Kasumi-1 (cell line): ENCODE measurements at places on chromosomes 2 and 18.
A peak's percentile ranks its signal among the peaks of the same experiment; 100 is the strongest.

GRCh38 chr2:80527119-80527518 is 222.6 kb upstream of the LRRTM1 start:
- DNase-seq = no peak

DNA sequence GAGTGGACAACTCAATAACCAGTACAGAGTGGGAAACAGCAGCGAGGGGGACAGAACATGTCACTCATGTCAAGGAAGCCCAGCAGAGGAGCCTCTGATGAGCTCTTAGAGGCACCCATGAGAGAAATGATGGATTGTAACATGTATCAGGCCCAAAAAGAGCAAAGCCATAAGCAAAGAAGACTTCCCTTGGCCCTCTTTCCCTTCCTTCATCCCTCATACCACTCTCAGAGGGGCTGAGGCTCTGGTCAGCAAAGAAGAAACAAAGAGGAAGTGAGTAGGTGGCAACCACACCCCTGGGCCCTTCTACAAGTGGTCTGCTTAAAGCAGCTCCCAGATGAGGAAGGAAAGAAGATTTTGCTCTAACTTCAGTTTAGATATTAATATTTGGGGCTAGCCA is 112.8 kb downstream of the CDC42EP3 start:
- DNase-seq = peak; percentile 36

DNA sequence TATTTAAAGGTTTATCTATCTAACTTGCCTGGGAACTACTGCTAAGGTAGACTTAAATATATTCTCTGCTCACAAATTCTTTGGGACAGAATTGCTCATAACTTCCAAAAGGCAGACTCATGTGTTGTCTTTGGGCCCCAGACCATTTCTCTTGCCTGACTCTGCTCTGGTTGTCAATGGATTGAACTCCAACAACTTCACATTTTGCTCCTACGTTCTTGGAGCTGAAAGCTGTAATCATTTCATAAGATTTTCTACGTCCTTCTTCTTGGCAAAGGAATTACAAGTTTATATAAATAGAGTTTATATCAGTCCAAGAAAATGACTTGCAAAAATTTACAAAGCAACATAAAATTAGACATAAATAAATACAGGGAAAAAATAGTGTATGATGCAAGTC is 32.9 kb upstream of the PPM1B start:
- DNase-seq = no peak

GRCh38 chr2:239255218-239255617 is 145.6 kb downstream of the HDAC4 start:
- DNase-seq = no peak

- DNase-seq = no peak
These were observed 63.0 kb downstream of the STK25 start for GRCh38 chr2:241445426-241445825.

GRCh38 chr2:105080461-105080860 is 42.6 kb downstream of the MRPS9 start:
- no peak for DNase-seq

DNA sequence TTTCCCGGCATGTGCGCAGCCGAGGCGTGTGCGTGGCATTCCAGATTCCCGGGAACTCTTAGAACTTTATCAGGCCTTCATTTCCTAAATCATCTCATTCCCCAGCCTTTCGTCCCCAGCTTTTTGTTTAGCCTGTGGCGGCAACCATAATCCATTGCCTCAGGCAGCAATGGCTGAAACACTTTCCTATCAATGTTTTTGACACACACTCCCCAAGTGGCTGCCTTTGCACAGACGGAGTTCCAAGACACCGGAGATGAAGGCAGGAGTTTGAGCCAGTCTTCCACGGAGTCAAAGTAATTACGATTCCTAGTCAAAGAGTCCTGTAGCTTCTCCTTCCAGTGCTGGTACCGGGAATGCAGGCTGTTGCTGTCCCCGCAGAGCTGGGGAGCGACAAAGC is 64.8 kb downstream of the KCNG2 start:
- no peak for DNase-seq

DNA sequence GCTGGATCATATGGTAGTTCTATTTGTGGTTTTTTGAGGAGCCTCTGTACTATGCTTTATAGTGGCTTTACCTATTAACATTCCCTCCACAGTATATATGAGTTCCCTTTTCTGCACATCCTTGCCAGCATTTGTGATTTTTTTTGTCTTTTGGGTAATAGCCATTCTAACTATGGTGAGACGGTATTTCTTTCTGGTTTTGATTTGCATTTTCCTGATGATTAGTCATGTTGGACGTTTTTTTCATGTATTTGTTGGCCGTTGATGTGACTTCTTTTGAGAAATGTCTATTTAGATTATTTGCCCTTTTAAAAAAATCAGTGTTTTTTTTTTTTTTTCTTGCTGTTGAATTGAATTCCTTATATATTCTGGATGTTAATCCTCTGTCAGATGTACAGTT is 31.1 kb downstream of the ACTR3 start:
- DNase-seq = no peak

DNA sequence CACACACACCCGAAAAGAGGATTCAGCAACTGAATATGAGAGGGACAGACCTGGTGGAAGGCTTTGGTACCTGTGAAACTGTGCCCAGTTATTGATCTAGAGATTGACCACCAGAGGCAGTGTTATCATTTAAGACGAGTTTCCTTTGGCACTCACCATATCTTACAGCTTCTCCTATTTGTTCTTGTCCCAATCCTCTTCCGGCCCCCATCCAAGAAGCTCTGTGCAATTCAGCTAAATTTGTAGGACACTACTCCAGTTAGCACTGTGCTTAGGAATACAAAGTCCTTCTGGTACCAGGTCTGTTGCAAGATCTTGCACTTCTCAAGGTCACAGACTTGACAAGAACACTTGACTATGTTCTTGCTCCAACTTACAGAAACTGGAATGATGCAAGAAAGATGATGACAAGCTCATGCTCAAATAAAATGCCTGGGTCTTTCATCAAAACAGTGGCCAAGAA is 177.7 kb downstream of the TMEM247 start:
- peak; percentile 60 for DNase-seq

DNA sequence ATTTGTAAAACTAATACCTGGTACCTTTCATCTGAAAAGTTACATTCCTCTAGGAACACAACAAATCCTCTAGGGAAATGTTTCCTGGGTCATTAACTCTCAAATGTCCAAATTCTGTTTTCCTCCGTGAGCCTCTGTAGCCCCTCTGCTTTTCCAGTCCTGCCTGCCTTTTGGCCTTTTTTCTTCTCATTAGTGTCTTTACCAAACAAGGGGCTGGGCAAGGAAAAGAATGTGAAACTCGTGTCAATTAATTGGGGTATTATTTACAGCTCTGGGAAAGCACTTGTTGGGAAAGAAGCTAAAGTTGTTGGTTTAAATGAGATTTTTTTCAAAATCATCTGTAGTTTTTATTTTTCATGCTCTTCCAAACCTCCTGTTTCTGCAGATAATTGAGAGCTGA is 198.1 kb upstream of the NRP2 start:
- DNase-seq = no peak

GRCh38 chr18:40108596-40108995 is 1846.4 kb upstream of the PIK3C3 start:
- no peak for DNase-seq

GRCh38 chr2:184692141-184692734 is 93.9 kb downstream of the ZNF804A start:
- no peak for DNase-seq

DNA sequence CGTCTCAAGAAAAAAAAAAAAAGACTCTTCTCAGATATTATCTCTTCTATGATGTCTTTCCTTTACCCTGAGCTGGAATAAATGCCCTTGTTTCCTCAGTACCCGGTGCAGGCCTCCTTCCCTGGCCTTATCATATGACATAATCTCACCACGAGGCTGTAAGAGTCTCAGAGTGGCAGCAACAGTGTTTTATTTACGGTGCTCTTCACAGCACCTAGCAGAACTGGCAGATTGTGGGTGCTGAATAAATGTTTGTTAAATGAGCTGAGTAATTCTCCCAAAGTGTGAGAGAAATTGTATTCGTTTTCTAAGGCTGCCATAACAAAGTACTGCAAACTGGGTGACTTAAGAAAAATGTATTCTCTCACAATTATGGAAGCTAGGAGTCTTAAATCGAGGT is 82.8 kb upstream of the CD28 start:
- DNase-seq = no peak

GRCh38 chr2:117571590-117572349 is 242.7 kb upstream of the DDX18 start:
- no peak for DNase-seq

GRCh38 chr2:1082456-1083205 is 132.0 kb downstream of the SNTG2 start:
- DNase-seq = no peak

DNA sequence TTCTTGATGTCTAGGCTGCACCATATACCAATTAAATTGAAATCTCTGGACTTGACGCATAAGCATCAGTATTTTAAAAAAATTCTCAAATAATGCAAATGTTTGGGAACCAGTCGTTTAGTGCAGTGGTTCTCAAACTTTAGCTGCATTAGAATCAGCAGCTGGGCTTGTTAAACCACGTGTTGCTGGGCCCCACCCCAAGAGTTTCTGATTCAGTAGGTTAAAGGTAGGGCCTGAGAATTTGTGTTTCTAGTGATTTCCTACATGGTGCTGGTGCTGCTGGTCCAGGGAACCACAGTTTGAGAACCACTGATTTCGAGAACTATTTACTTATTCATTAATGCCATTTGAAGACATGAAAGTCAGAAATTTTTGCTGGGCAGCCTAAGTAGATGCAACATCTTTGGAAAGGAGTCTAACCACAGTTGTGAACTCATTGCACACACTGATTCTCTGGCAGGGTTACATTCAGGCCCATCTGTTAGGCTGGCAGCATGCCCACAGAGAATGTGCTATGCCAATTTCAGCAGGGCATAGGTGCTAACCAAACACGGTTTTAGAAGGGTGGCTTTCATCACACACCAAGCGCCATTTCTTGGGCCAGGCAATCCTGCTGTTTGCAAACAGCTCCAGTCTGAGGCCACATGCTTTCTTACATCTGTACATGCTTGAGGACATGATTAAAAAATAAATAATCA is 26.4 kb upstream of the ATP5MC3 start:
- DNase-seq = no peak

DNA sequence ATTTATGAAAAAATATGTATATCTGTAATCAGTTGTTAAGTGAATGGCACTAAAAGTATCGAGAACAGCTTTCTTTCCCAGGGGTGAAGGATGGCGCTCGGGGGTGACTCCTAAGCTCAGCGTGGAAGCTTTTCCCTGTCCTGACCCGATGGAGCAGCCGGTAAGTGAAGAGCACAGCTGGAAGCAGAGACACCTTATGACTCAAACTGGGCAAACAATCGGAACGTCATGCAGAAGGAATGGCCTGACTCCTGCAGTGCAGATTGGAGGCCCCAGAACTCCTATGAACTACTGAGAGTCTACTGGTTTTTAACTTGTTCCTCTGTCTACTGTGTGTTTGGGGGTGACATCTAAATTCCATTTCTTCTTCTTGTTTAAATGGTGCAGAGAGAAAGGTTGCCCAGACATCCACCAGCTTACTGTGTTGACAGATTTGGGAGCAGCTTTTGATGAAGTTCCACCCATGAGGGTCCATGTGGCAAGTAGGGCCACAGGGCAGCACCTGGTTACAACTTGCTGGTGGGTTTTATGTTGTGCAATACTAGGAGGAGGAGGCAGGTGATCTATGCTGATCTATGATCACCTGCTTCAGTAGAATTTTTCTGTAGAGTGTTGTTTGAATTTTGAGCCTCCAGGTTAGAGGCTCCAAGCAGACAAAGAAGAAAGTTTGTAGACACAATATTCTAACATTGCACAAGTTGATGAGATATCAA is 52.8 kb upstream of the TMEM182 start:
- no peak for DNase-seq

GRCh38 chr18:50313031-50313607 is 25.6 kb upstream of the CXXC1 start:
- no peak for DNase-seq

DNA sequence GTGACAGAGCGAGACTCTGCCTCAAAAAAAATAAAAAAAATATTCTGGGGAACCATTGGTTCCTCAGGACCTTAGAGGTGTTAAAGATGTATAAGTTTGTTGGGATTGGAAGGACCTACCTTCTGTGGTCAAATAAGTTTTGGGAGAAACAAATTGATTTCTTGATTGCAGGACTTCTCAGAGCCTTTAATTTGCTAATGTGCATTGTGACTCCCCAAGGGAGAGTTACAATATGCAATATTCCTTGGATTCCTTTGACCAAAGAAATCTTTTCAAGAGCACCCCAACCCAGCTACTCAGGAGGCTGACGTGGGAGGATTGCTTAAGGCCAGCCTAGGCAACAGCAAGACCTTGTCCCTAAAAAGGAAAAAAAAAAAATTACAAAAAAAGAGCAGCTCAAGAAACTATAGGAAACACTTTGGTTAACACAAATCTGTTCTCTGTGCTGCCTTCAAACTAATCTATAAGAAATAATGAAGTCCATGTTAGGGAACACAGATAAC is 6.5 kb downstream of the NAGK start:
- DNase-seq = no peak

DNA sequence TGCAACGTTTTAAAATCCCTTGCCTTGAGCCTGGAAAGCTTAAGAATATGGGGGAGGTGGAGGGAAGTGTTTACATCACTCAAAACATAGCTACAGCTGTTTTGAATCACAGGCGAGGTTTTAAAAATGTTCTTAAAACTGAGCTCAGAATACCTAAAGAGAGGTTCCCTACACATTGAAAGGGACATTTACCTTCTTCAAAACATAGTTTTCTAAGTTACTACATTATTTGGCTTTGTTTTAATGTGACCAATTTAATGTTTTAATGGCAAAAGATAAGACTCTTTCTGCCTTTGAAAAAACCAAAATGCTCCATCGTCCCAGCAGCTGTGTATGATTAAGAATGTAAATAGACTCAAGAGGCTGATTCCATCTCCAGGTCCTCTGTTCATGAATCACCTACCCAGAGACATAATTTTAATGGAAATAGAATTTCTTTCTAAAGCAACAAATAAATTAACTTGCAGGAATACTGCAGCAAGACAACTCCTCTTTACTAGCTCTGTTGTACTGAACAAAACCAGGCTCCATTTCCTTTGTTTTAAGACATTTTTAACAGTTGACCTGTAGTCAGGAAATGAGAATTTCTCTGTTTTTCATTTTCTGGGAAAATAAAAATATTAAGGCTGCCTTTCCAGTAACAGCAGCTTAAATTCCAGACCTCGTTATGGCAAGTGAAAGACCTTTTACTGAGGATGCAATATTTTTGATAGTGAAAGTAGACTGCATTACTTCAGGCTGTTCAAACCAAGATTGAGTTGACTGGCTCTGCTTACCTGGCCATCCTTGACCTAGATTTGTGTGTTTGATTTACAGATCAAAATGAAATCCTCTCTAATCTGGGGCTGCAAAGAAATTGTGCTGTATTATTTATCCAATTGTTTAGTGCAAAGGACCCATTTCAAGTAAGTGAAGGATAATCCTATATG is 33.7 kb upstream of the WDR75 start:
- no peak for DNase-seq
